ENCODE measurements at places on chromosomes 5 and 9. TPM values are rescaled to one million over a fixed set of nuclear protein-coding genes. Genes with fewer than 3 reads are reported as not detected.

DNA sequence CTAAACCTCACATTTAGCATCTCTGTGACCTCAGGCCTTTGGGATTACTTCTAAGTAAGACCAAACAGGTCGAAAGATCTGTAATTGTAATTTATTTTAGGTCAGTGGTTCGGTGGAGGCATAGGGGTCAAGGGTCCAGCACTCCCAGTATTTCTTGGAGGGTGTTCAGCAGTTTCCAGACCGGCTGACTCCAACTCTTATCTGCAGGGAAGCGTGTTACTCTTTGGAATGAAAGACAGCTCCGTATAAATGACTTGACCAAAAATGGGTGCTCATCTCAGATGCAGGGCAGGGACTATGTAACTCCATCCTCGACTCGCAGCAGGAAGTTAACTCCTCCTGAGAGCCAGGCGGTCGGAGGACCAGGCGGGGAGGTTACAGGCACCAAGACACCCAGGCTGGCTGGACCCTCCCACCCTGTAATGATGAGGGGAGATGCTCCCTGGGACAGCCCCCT, 620 bp upstream of the VPS13A start:
- H3K4me3 ChIP-seq: peak overlapping the region; percentile 83
- H3K27ac ChIP-seq: no peak overlapping the region
- no peaks in the 10 kb centered on the region for H3K36me3 ChIP-seq
- H3K4me1 ChIP-seq: peaks cover 20% of the 10 kb centered on the region
- H3K27me3 ChIP-seq: peaks cover 19% of the 10 kb centered on the region
- no peak for DNase-seq

- DNase-seq: peak; percentile 57
- H3K27me3 ChIP-seq: no peaks in the 10 kb centered on the region
- peak overlapping the region; percentile 66 for H3K27ac ChIP-seq
These were observed 18.9 kb downstream of the SLCO4C1 start for GRCh38 chr5:102277144-102277543.

Gene RIOK2
- polyA plus RNA-seq: 1.5 TPM

Gene WNT8A
- not detected for polyA plus RNA-seq

Gene DBN1
- 0.73 TPM for polyA plus RNA-seq

Measured in CD14-positive monocyte (primary cell).